Stimulated activated naive CD4-positive, alpha-beta T cell (primary cell): ENCODE measurements at places on chromosomes 3 and 15.
A peak's percentile ranks its signal among the peaks of the same experiment; 100 is the strongest.

- no peak for DNase-seq
Observed at GRCh38 chr3:26560081-26560480, 62.5 kb upstream of the LRRC3B start.

- DNase-seq: no peak
Observed at GRCh38 chr3:171824824-171825221, 14.5 kb upstream of the PLD1 start.

- DNase-seq: no peak
Observed at GRCh38 chr3:40930756-40931155, 268.5 kb upstream of the CTNNB1 start.

DNA sequence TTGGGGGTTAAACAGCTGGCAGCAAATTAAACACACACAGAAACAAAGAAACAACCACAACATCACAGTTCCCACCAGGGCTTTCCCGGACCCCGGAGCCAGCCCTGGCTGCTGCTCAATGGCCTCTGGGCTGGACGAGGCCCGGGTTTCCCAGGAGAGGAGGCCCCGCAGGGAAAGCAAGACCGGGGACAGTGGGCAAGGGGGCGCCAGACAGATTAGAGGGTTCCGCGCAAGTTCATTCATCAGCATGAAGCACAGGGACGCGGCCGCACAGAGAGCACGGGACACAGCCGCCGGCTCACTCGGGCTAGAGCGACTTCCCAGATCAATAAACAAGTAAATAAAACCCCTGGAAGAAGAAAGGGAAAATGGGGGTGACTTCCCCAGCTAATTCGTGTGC, 66.4 kb upstream of the RPL32 start:
- no peak for DNase-seq

DNA sequence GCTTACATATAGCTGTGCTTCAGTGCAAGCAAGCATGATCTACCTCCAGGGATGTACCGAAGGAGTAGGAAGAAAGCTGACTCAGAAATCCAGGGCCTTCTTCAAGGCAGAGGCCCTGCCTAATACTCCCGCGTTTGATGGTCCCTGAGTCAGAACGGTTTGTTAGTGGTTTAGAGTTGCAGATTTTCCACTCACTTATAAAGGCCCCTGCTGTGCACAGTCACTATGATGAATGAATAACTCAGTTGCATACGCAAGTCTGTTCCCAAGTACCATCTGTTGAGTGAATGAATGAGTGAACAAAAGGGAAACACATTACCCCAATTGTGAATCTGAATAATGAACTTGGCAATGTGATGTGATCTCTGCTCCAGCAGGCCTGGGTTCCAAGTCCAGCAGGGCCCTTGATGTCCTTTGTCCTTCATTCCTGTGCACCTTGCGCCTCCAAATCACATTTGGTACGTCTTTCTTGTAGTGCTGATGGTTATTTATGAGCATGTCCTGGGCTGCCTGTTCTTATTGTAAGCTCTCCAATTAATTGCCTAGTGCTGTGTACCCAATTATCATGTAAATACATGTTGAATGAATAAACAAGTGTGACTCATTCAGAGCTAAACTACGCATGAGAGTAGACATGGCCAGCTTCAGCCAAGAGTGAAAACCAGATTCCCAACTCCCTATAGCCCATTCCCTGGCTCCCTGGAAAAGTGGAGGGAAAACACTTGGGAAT, 85.3 kb upstream of the LIMD1 start:
- no peak for DNase-seq

DNA sequence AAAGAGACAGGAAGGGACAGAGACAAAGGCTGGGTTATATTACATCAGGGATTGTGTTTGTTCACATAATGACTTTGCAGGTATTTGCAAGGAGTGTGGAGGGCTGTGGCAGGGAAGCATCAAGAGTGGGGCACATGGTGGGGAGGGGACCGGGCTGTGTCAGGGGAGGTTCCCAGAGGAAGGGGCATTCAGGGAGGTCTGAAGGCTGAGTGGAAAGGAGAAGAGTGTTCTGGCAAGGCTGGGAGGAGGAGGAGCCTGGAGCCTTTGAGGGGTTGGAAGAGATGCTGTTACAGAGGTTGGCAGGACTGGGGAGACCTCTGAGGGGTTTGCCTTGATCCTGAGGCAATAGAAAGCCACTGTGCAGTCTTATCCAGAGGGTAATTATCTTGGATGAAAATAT, 49.4 kb downstream of the EXOG start:
- no peak for DNase-seq

DNA sequence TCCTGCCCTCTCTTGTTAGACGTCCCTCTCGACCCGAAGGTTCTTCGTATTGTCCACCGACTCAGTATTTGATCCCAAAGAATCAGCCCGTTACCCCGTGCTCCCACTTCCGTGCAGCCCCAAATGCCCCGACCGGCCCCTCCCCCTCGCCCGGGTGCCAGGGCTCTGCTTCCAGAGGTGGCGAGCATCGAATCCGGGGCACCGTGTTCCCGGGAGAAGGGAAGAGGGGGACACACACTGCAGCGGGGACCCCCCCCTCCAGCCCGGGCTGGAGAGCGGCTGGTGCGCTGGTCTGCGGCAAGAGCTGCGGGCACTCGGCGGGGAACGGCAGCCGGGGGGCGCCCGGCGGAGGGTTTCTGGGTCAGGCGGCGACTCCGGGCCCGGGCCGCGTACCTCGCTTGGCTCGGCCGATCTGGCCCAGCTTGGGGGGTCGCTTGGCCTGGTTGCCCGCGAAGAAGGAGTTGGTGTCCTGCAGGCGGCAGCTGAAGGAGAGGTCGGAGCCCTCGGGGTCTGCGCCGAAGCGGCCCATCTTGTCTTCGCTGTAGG, 556 bp downstream of the CAMK2N2 start:
- no peak for DNase-seq

DNA sequence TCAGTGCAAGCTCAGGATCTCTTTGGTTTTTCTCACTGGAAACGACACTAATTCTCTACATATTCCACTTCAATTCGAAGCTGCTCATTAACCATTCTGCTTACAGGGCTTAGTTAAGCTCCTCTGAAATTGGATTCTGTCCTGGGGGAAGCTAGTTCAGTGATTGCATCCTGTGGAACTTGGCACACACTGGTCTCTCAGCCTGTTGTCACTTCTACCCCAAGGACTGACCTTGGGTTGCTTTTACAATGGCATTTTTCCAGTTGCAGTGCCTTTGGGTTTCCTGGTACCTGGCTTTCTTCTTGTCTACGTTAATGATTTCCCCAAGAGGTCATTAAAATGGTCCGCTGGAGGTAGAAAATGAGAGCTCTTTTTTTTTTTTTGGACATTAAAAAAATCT, 33.3 kb upstream of the GABRB3 start:
- no peak for DNase-seq

DNA sequence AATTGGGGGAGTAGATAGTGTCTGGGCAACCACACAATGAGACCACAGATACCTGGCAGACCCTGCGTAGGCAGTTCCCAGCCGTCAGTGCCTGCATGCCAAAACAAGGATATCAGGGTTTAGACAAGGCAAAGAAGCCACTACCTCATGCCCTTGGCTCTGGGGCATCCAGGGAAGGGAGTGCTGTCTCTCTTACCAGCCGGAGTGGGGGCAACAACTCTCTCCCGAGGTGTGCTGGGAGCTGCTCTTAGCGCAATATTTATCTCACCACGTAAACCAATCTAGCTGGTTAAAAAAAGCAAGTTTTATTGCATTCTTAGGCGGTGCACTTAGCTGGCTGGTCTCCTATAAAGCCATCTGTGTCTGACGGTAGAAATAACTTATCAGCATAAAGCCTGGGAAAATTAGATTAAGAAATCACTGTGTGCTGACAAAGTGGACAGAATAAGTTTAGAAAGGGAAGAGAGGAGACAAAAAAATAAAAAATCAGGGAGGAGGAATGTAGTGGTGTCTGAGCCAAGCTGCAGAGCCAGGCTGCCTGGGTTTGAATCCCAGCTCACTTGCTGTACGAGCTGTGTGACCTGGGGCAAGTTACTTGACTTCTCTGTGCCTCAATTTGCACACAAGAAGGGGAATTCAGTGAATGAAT, 273.2 kb downstream of the PDZRN3 start:
- DNase-seq: no peak

GRCh38 chr3:151468284-151468917, 7.5 kb upstream of the IGSF10 start:
- peak; percentile 47 for DNase-seq

GRCh38 chr3:16848007-16848406, 36.7 kb upstream of the PLCL2 start:
- DNase-seq: no peak

DNA sequence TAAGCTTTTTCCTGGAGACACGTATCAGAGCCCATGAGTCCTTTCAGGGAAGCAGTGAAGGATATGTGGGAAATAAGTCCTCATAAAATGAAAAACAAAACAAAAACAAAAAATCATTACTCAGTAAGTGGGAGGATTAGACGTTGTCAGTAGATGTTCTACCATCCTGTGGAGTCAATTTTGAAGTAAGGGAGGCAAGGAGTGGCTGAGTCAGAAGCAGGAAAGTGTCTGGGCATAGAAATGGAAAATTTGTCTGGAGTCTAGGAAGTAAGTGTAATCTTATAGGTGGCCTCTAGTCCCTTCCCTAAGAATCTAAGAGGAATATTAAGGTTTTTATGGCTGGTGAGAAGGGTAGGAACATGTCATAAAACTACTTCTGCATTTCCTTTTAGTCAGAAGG, 339.8 kb upstream of the SEMA6D start:
- DNase-seq: no peak

GRCh38 chr3:127209155-127209839, 16.4 kb downstream of the PRR23E start:
- no peak for DNase-seq

DNA sequence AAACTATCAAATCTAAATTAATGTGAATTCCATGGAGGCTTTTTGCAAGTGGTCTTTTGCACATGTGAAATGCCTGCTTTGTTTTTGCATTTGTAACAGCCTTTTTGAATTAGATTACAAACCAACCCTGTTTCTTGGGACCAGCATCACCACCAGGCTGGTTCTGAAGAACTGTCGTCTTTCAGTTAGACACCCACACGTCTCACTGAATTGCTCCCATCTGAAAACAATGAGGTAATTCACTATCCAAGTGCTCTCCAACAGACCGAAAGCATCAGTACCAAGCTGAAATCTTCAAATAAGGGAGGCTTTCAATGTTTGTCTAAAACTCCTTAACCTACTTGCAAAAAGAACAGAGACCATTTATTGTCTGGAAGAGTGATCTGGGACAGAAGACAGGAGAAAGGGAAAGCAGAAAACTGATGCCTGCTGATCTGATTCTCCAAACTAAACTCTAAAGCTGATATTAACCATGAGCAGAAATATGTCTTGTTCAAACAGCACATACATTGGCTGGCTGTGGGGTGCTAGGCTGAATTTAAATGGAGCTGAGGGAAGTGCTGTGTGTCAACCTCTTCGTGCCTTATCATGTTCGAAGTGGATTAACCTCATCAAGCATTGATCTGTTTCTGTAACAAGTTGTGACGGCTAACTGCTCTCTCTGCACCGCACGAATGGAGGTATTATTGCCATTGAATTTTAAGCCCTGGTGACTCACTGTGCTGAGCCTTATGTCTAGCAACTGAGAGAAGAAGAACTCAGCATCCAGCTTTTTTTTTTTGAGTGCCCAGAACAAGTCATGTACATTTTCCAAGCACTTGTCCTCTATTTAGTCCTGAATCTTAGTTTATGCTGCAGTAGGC, 213.7 kb upstream of the P2RY1 start:
- DNase-seq: no peak

GRCh38 chr3:151015767-151016477, 43.4 kb upstream of the CLRN1 start:
- no peak for DNase-seq

DNA sequence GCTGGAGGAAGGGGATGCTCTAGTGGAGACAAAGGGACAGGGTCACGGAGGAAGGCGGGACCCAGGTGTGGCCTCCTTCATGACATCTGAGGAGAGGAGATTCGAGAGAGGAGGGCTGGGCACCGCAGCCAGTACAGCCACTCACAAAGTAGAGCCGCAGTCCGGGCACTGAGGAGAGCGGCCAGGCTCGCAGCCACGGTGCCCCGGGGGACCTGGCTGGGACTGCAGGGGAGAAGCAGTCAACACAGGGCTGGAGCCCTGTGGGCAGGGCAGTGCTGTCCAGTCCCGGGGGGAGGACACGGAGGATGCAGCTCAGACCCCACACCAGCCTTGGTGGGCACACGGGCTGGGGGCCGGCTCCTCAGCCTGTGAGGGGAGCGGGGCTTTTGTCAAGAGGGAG, 40.3 kb downstream of the HMCES start:
- no peak for DNase-seq

- DNase-seq: no peak
Observed at GRCh38 chr15:45093622-45094357, 20.2 kb downstream of the DUOX2 start.

DNA sequence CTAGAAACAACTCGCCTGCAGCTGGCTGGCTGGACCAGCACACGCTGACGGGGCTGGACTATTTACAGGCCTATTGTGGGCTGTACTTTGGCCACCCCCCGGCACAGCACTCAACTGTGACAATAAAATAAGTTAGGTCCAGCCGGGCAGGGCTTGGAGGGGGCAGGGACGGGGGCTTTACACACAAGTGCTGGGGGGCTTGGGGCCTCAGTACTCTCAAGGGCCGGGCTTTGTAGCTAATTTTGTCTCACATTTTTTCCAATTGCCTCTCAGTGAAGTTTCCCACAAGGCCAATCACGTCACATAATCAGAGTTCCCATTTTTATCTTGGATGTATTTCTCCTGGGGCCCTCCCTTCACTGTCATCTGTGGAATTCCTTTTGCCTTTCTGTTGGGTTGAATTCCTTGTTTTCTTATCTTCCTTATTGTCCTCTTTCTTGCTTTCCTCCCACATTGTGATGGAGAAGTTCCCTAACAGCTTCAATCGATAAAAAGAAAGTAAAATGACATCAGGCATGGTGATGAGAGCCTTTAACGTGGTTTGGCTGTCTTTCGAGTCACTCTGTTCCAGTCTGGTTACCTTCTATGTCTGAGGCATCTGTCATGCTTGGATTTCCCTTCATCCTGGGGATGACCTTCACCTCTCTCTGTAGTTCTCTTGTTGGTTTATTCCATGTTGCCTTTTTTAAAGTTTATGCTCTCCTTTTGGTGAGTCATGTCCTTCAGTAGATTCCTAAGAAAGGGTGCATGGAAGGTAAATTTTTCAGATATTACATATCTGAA, 44.1 kb upstream of the CMTM7 start:
- DNase-seq: no peak

DNA sequence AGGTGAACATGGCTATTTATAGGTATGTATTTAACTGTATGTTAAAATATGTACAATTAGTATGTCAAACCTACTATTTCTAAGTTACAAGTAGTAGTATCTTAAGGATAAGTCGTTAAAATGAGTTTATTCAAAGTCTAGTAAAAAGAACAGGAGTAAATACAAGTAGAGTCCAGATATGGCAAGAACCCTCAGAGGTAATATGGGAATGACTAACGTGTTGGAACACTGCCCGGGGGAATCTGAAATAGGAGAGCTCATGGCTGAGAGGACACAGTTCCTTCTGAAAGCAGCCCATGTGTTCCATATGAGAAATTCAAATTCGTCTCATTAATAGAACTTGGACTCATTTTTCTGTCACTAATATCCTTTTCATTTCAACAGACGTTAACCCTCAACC, 158.8 kb downstream of the CLSTN2 start:
- no peak for DNase-seq
